ENCODE measurements at places on chromosomes 1 and 21.
A peak's percentile ranks its signal among the peaks of the same experiment; 100 is the strongest.

DNA sequence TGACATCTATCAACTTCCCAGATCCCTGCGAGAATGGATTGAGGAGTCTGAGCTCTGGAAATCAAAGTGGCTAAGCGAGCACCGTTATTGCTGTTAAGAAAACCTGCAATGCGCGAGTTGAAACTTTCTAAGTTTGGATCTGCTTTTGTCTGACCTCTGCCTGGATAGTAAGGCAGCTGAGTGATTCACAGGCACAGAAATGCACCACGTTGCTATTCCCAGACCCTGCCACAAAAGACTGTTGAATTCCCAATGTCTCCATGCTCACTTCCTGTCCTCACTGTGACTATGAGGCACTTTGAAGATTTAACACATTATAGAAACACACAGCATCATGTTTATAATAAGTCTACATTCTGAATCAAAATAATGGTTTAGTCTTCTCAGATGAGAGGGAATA, 27.1 kb upstream of the CNIH3 start:
- DNase-seq: no peak

DNA sequence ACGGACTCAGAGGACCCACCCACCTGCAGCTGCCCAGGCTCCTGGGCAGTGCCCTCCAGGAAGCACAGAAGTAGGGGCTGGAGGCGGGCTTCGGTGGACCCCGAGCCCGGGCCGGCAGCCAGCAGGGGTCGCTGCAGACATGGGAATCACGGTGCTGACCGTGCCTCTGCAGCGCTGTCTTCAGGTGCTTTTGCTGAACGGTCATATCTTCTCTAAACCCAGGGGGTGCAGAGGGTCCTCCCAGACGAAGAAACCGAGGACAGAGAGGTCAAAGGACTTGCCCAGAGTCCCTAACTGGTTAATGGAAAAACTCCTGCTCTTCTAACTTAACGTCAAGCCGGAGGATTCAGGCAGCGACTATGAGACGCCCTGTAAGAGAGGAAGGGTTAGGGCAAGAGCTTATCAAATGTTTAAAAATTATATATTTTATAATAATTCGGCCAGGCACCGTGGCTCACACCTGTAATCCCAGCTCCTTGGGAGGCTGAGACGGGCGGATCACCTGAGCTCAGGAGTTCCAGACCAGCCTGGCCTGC, 21.5 kb upstream of the LEFTY2 start:
- DNase-seq: no peak

DNA sequence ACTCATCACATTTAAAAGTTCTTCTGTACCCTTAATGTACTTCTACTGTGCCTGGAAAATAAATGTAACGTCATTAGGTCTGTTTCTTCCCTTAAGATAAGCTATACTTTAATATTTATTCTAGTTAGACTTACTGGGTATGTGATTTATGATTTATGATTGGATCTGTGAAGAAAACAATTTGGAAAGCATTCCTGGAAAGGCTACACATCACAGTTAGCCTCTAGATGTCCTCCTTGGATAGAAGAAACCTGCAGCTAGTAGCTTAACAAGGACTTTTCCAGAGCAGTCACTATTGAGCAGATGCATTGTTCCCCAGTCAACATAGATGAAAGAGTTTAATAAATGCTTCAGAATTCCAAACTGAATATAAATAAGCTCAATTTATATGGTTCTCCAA, 22.2 kb upstream of the ABL2 start:
- no peak for DNase-seq

- DNase-seq: no peak
Observed at GRCh38 chr1:31707711-31708110, 3.9 kb upstream of the COL16A1 start.

DNA sequence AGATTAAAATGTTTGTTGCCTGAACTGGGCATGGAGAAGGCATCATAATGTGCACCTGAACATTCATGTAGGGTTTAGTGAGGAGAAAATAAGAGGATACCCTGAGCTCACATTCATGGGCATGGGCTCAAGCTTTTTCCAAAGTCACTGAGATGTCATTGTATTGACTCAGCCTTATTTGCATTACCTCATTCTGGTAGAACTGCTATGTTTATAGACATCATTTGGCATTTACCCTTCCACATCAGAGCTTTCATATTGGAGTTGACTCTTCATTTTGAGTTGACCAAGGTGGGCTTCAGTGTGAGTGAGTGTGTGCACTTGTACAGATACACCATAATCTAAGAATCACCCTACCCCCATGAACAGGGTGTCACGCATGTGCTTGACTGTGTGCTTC, 143.2 kb downstream of the PBX1 start:
- DNase-seq: no peak

- no peak for DNase-seq
Observed at GRCh38 chr1:81920245-81920740, 119.6 kb downstream of the ADGRL2 start.

GRCh38 chr21:28418726-28419514, 573.8 kb downstream of the LTN1 start:
- DNase-seq: no peak

GRCh38 chr1:107547363-107548155, 406.7 kb downstream of the NTNG1 start:
- no peak for DNase-seq

DNA sequence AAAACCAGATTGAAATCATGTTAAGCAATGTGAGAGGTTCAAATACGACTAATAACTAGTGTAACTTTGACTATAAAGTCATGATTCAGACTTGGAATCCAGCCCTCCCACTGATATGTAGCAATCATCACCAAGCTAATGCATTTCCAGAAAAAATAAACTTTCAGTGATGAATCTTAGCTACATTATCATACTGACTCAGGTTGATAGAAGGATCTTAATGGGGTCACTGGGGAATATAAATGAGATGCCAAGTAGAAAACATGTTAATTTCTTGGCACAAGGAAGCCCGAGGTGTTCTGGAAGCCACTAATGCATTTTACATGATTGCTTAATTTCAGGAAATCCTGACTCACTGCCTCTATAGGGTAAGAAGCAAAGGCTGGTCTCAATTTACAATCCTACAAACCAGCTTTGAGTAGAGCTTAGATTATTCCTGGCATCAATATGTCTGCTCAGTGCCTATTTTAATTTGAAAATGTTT, 67.7 kb downstream of the SELENOF start:
- no peak for DNase-seq

DNA sequence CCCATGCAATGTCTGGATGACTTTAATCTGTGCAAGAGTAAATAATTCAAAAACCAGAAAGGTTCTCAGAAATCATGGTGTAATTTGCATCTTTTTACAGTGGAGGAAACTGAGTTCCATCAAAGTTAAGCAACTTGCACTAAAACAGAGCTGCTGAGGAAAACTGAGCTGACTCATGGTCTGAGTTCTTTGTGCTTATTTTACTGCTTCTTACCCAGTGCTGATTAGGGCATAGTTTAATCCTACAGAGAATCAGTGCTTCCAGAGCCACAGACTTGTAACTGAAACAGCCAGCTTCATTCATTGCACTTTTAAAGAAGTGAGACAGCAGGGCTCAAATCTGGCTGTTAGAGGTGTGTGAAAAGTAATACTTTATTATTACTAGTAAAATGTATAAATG, 10.9 kb upstream of the RWDD3 start:
- DNase-seq: no peak

DNA sequence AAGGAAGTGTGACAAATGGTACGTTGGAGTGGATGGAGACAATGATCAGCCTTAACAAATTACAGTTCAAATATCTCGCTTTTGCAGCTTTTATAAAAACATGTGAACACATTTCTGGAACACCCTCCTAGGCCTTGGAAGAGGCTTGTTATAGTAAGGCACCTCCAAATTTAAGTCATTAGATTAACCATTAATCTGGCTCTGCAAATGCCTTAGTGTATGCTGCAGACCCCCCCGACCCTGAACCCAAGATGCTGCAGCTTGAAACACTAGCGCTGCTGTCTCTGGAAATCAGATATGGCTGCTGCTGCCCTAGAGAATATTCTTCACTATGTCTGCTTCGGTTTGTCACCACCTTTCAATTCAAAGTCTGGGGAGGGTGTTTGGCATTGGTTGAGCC, 196.4 kb downstream of the MIS18A start:
- DNase-seq: no peak

DNA sequence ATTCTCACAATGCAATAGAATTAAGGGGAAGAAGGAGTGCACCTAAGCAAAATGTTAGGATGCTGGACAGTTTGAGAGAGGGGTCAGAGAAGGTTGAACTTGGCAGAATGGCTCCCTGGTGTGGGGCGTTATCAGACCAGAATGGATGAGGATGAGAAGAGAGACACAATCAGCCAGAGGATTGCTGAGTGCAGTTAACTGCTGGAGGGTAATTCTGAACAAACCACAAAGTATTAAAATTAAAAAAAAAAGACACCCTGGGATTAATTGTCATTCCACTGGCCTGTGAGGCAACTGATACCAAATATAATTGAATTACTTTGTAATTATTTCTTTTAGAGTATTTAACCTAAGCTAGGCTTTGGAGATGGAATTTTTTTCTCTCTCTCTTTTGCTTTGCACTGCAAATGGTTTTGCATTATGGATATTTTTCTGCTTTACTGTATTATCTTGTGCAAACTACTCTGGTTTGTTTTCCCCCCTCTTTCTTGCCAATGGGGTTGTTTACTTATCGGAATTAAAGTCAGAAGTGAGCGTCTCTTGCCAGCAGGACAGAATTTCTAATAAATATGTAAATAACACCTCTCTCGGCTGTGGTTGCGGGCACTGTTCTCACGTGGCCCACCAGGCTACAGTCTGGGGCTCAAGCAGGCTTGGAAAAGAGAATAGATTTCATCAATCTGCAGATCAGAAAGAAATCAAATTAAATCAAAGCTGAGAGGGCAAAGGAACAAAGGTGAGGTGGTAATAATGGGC, 572.9 kb upstream of the CAMK1G start:
- no peak for DNase-seq

- no peak for DNase-seq
Observed at GRCh38 chr21:42793774-42794173, 85.6 kb downstream of the WDR4 start.

- no peak for DNase-seq
Observed at GRCh38 chr21:41147096-41147978, 20.6 kb upstream of the BACE2 start.

- peak; percentile 47 for DNase-seq
Observed at GRCh38 chr1:156640842-156641706, 843 bp upstream of the BCAN start.

DNA sequence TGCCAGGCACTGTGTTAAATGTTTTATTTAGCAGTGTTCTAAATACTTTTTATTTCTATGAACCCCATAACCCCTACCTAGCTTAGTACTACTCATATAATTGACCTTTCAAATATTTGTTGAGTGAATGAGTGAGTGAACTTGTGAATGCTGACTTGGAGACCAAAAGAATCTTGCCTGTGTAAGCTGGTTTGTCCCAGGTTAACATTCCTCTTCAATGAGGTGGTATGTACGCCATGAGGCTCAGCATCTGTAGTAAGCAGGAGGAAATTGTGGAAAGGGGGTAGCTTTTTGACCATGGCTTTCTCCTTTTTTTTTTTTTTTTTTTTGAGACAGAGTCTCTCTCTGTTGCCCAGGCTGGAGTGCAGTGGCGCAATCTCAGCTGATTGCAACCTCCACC, 14.6 kb downstream of the MED18 start:
- DNase-seq: no peak

DNA sequence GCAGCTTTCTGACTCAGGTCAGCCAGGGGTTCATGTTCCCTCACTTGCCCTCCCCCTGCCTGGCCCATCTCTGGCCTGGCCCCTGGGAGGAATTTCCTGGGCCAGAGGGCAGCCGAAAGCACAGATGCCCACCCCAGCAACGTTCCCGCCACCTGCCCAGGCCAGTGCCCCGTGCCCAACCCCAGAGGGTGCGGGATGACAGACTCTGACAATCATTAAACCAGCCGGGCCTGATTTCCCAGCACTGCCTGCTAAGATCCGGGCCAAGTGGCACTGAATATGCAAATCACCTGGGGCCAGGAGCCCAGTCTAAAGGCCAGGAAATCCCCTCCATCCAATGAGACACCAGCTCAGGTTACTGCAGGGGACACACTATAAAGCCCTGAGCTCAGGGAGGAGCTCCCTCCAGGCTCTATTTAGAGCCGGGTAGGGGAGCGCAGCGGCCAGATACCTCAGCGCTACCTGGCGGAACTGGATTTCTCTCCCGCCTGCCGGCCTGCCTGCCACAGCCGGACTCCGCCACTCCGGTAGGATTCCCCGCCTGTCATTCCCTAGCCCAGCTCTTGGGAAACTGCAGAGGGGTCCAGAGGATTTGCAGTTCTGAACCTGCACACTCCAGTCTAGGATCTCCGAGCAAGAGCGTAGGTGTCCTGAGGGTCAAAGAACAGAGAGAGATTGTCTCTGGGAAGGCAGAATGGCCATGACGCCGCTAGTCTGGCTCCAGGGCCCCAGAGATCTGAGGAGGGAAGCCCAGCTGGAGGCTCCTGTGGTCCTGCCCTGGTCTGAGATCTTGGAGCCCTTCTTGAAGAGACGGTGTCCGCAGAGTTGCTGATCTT, at the start of gene ELF3:
TSS of gene ELF3 (plus strand) at position 408 of the 836 bp plus-strand sequence. CDS start 550 bp downstream, outside the sequence.
- DNase-seq: no peak

DNA sequence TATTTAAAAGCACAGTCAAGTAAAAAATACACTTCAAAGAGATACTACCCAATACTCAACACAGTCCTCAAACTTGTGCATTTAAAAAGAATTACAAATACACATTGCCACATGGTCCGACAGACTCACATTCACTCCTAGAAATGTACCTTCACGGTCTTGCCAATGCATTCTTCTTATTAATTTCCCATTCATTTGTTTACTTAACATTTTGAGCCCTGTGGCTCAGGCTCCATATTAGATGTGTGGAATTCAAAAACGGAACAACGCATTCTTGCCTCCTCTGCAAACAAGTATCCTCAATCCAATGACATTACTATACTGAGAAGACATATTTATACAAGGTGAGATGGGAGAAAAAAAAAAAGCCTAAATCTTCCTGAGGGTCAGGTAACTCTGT, 2.5 kb upstream of the DUSP23 start:
- no peak for DNase-seq

GRCh38 chr21:44767834-44768831, 33.5 kb downstream of the UBE2G2 start:
- DNase-seq: no peak

GRCh38 chr1:183622884-183623785, 12.4 kb downstream of the ARPC5 start:
- no peak for DNase-seq

- DNase-seq: no peak
Observed at GRCh38 chr1:98055457-98055856, 134.6 kb upstream of the DPYD start.

DNA sequence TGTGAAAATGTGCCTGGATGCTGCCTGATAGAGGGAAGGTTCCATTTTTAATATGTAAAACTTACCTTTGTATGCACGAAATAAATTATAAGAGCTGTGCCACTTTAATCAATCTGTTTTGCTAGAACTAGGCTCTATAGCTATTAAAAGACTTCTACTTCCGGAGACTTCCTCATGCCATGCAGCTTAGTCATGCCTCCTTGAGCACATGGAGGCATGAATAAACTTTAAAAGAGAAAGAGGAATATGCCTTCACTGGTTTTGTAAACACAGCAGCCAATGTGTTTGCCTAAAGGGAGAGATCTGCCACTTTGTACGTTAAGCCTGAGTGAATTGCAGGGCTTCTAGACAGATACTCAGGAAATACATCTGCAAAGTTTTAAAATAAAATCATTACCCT, 604.6 kb downstream of the LRRIQ3 start:
- no peak for DNase-seq

GRCh38 chr1:52633291-52633754, 355 bp downstream of the SHISAL2A start:
- DNase-seq: no peak

GRCh38 chr1:64296459-64296858, 93.0 kb downstream of the UBE2U start:
- DNase-seq: no peak

GRCh38 chr1:184388319-184388889, 1.6 kb downstream of the C1orf21 start:
- peak; percentile 4 for DNase-seq

GRCh38 chr1:169042377-169042776, 64.1 kb upstream of the ATP1B1 start:
- DNase-seq: no peak

Data from substantia nigra (tissue), 51 donors.